LNCaP clone FGC (cell line): ENCODE measurements at places on chromosomes 3 and 15.
A peak's percentile ranks its signal among the peaks of the same experiment; 100 is the strongest.

DNA sequence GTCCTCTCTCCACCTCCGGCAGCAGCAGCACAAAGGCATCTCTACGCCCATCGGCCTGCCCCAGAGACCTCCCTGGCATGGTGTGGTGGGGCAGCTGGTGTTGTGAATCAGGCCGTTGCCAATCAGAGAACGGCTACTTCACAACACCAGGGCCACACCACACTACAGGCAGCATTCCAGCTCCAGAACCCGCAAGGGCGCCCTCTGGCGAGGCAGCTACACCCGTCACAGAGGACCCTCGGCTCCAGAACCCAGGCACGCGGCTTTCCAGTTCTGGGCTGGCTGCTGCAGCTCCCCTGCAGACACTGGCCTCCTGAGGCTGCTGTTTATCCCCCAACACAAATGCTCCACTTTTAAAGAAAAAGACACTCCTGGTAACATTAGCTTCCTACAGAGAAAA lies 127.5 kb upstream of the TOPAZ1 start:
- DNase-seq, result no peak

DNA sequence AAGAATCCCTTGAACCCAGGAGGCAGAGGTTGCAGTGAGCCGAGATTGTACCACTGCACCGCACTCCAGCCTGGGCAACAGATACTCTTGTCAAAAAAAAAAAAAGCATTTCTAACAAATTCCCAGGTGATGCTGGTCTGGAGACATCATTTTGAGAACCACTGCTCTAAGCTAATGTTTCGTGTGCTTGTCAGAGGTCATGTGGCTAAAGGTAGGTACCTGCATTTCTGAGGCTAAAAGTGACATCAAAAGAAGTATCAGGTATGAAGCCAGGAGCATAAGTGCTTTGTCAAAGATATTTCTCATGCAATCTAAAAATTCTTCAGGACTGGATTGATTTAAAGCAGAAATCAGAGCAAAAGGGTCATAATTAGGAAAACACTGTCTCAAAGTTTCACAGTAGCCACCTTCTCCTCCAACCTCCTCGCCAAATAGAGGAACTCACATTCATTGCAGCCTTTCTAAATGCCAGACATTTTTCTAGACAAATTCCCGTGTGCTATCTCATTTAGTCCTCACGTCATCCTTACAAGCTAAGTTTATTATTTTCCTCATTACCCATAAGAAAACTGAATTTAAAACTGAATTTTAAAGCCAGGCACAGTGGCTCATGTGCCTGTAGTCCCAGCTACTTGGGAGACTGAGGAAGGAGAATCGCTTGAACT lies 25.7 kb upstream of the GSK3B start:
- DNase-seq, result no peak

DNA sequence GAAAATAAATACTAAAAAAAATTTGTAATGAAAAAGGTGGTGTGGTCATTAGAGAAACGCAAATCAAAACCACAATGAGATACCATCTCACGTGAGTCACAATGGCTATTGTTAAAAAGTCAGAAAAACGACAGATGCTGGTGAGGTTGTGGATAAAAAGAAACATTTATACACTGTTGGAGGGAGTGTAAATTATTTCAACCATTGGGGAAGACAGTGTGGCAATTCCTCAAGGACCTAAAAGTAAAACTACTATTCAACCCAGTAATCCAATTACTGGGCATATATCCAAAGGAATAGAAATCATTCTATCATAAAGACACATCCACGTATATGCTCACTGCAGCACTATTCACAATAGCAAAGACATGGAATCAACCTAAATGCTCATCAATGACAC lies 120.3 kb downstream of the MYO9A start:
- DNase-seq, result no peak

DNA sequence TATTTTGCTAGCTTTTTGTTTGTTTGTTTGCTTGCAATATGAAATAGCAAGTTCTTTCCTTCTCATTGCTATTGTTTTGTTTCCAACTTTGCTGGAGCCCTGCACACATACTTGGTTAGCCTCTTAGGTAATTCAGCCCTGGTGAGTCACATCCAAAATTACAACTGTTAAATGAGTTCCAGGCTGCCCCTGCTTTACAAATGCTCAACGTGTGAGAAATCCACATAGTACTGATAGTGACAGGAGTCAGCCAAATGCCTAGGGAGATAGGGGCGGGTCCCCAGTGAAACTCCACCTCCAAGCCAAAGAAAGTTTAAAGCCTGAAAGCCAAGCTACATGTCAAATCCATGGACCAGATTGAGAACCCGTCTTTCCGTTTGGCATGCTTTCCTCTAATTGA lies 81.3 kb upstream of the RNF7 start:
- DNase-seq, result no peak

DNA sequence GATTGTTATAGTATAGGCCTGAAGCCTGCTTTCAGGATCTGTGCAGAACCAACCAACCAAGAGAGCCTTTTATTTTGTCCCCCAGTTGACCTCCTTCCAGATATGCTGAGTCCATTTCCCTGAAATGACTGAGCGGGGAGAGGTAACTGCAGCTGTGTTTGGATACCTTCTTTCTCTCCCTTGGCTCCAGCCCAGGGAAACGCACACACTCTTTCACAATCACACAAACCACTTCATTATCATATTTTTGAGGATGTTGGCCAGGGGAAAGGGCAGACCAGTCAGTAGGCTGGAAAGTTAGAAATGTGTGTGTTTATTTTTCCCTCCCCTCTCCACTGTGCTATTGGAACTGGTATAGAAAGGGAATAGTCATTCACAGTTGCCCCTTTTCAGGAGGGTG lies 417.7 kb upstream of the TBL1XR1 start:
- DNase-seq, result no peak

DNA sequence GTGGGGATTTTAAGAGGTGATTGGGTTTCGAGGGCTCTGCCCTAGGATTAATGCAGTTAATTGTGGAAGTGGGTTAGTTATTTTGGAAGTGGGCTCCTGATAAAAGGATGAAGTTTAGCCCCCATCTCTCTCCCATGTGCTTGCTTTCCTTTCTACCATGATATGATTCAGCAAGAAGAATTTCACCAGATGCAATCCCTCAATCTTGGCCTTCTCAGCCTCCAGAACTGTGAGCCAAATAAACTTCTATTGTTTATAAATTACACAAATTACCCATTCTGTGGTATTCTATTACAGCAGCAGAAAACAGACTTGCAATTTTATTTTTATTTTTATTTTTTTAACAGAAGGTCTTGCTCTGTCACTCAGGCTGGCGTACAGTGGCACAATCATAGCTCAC lies 27.3 kb upstream of the UBE2E1 start:
- no peak for DNase-seq

DNA sequence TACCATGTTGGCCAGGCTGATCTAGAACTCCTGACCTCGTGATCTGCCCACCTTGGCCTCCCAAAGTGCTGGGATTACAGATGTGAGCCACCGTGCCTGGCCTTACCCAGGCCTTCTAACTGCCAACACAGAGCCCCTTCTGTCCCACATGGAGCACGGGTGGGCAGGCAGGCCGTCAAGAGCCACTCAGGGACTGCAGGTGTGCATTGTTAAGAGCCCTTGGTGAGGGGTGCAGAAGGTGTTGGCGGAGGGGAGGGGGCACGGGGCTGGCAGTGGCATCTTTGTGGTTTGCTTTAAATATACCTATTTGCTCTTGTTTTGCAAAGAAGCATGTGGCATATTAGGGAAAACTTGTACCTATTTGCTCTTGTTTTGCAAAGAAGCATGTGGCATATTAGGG lies 37.3 kb downstream of the SMAD6 start:
- no peak for DNase-seq

GRCh38 chr15:42066764-42067415 lies 27.5 kb downstream of the PLA2G4D start:
- no peak for DNase-seq

DNA sequence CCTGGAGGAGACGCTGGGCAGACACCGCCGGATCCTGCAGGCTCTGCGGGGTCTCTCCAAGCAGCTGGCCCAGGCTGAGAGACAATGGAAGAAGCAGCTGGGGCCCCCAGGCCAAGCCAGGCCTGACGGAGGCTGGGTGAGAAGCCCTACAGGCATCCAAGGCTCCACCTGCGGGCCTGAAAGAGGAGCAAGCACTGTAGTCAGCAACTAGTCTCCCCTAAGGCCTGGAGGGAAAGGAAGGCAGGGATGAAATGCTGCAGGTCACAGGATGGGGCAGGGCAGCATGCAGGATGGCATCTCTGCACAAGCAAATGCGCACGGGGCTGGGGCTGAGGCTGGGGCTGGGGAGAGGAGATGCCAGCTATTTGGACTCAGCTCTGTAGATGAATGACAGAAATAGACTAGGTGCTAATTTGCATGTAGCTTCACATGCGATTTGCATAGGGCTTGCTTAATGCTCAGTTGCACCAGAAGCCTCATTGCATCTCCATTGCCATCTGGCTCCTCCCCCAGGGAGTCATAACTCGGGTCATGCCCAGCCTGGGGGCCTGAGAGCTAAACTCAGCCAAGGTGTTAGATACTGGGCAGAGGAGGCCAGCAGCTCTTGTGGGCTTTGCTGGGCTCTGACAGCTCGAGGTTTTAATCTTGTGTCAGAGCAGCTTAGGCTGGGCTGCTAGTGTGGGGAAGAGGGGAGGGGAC lies 5.2 kb upstream of the CPLX3 start:
- no peak for DNase-seq

GRCh38 chr3:10142707-10143560 lies 1.4 kb downstream of the VHL start:
- DNase-seq, result no peak

GRCh38 chr3:179670311-179670710 lies 17.5 kb downstream of the USP13 start:
- DNase-seq, result no peak

DNA sequence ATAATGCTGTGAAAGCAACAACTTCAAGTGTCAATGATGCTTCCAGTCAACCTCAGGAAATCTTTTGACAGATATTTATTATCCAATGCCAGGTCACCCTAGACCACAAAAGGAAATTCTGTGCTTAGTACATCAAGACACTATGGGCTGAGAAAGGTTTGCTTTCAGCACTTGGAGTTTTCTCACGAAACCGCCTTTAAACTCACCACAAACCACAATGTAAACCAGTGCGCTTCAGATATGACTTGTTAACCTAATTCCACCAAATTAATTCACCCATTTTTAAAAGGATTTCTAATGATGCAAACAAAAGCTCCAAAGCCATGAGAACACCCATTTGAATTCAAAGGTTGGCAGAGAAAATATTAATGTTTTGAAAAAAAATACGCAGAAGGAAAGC lies 292.9 kb upstream of the NR2F2 start:
- no peak for DNase-seq

DNA sequence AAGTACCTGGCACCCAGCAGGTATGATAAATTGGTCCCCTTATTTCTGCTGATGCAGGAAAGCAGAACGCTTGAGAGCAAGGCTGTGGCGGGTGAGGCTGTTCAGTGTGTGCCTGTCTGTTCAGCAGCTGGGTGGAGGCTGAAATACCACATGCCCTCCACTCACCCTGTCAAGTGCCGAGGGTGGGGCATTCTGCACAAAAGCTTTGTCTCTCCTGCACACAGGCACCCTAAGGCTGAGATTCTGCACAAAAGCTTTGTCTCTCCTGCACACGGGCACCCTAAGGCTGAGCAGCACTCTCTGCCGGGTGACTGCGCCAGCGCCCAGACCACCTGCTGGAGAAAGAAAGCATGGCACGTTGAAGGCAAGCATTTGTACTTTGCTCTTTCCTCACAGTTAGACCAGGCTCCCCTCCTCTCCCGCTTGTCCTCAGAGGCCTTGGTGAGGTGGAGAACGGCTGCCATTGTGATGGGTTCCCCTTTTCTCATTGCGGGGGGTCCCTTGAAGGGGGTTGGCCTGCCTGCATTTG lies 97.5 kb downstream of the BDH1 start:
- no peak for DNase-seq

DNA sequence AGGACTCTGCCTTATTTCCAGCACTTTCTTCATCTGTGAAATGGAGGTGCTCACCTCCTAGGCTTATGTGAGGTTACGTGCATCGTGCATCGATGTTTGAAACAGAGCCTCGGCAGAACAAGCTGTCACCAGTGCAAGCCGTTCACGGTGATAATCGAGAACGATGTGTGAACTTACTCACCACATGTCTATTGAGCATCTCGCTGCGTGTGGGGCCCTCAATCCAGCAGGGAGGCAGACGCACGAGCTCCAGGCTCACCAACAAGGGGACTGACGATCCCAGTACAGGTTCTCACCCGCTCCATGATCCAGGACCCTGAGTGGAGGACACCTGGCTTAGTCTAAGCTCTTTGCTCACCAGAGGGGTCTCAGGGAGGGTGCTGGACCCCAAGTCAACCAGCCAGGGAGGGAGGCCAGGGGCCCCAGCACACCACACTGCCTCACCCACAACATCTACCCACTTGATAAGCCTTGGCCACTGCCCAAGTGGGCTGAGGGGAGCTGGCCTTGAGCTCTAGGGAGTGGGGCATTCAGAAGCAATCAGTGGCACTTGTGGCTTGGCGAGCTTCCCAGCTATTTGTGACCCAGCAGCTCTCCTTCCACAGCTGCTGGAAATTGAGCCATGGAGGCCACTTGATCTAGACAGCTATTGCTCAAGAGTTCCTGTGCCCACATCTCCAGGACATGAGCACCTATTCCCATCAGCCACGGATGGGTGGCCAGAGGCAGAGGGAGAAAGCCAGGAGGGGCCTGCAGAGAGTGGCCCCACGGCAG lies 34.4 kb upstream of the SLC6A1 start:
- no peak for DNase-seq

- no peak for DNase-seq
Observed at GRCh38 chr3:31288641-31289100, 244.1 kb upstream of the STT3B start.

- DNase-seq, result no peak
Observed at GRCh38 chr15:79209116-79209515, 73.4 kb upstream of the ANKRD34C start.

- peak; percentile 35 for DNase-seq
Observed at GRCh38 chr15:51349156-51349844, 7.8 kb downstream of the GLDN start.

- DNase-seq, result no peak
Observed at GRCh38 chr3:191809326-191809949, 348.5 kb downstream of the PYDC2 start.

GRCh38 chr3:32405155-32405554 lies 13.5 kb downstream of the CMTM7 start:
- no peak for DNase-seq

DNA sequence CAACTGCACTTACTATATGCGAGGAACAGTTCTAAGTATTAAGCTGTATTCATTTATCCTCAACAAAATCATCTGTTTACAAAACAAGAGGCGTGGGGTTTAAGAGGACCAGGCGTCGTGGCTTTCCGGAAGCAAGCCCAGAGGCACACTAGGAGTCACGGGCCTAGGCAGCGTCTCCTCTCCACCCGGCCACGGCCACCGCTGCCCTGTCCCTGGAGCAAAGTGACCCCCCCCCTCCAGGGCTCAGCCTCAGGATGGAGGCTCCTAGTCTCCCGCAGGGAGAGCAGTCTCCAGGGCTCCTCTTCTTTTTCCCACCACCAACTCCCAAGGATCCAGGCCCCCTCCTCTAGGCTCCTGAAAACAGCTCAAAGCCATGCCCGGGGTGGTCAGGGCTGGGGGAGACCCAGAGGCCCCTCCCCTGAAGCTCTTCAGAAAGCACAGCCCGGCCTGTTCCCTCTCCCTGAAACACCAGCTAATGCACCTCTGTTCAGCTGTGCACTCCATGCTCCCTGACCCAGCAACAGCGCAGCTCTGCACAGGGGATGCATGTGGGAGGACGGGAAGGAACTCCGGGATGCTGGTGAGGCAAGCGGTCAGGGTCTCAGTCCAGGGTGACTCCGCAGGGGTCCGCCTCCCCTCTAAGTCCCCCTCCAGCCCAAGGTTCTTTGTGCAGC lies 16.8 kb downstream of the TNK2 start:
- no peak for DNase-seq

- DNase-seq, result no peak
Observed at GRCh38 chr3:181300033-181300432, 310.5 kb upstream of the DNAJC19 start.

- DNase-seq, result no peak
Observed at GRCh38 chr3:40851836-40852235, 327.1 kb downstream of the ZNF621 start.
